ENCODE measurements at places on chromosomes 5 and 9. TPM values are rescaled to one million over a fixed set of nuclear protein-coding genes. Genes with fewer than 3 reads are reported as not detected.

The MEIKIN gene
- not detected for total RNA-seq

The AQP3 gene
- total RNA-seq, result 1.0 TPM

The POU5F2 gene
- total RNA-seq, result 0.39 TPM

The PURA gene
- total RNA-seq, result 16.9 TPM

The FUT7 gene
- not detected for total RNA-seq

The LCN15 gene
- 0.05 TPM for total RNA-seq

The CIZ1 gene
- 111 TPM for total RNA-seq

The FCN2 gene
- total RNA-seq, result not detected

The ABITRAM gene
- 6.4 TPM for total RNA-seq

The TAS2R1 gene
- not detected for total RNA-seq

Data from Panc1 (cell line).